Erythroblast (primary cell): ENCODE measurements at places on chromosomes 7 and 10.
A peak's percentile ranks its signal among the peaks of the same experiment; 100 is the strongest.

DNA sequence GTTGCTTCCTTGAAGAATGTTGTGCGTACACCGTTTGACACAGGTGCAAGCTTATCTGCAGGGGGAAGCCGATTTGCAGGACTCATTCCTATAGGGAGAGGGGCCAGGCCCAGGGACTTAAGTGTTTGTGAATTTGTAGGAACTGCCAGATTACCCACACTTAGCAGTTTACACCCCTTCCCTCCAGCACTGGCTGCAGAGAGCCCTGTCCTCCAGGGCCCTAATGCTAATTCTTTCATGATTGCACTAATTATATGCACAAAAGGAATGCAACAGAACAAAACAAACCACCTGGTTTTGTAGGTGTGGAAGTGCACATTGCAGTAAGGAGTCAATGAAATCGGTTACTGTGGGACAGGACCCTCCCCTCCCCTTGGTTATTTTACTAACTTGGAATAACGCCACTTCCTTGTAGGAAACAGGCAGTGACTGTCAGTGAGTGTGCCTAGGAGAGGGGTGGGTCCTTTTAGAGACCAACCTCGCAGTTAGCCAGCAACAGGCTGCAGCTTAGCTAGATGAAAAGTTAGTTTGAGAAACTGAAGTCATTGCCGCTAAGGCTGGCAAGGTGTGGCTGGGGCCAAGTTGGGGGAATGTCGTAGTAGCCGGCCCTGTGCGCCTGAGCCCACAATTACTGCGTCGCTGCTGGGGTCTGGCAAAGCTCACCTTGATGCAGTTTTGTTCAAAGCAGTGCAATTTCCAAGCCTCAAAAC is 60.6 kb downstream of the CUX1 start:
- DNase-seq: no peak

DNA sequence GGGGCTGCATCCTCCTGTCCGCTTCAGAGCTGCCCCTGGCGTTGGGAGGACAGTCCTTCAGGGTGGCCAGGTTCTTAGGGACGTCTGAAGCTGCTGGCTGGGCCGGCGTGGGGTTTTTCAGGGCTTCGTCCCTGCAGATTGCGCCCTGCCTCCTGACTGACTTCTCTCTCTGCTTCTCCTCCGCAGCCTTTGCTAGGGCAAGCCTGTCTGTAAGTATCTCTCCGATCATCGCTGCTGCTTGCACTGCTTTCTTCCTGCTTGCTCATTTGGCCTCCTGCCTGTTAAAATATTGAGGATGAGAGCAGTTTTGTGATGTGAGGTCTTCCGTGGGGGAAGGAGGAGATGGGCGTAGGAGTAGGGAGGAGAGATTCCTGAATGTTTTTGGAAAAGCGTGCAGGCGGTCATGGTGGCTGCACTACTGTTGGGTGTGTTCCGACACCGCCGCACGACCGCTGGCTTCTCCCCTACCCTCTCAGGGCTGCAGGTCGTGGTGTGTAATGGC is 25.3 kb downstream of the PFKFB3 start:
- no peak for DNase-seq

DNA sequence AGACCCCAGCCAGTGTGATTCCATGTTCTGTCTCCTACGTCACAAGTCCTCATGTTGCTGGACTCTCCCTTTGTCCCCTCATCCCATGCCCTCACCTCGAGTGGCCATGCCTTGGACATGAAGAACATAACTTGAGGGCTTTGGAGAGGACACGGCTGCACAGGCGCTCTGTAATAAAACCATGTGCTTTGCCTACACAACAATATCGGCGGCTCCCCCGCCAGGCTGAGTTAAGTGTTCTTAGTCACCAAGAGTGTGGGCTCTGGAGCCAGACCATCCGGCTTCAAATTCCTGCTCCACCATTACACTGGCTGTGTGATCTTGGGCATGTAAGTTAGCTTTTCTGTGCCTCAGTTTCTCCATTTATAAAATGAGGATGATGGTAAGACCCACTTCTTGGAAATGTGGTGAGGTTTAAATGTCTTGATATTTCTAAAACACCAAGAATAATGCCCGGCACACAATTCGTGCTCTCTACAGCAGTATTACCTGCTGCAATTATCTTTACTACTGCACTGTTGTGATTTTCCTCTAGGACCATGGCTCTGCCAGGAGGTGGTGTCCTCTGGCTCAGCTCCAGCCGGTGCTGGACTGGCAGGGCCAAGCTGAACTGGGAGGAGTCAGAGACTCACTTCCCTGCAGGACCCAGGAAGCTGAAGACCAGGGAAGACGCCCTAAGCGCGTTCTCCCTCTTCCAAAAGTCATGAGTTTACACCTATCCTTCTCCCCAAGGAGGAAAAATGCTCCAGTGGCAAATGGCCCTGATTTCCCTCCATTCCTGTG is 15.7 kb downstream of the SLIT1 start:
- no peak for DNase-seq

- DNase-seq: no peak
Measured at GRCh38 chr7:148391591-148391990, 199.0 kb upstream of the C7orf33 start.

GRCh38 chr7:17554341-17555015 is 256.0 kb downstream of the AHR start:
- no peak for DNase-seq

GRCh38 chr7:114689406-114689805 is 232.5 kb upstream of the MDFIC start:
- DNase-seq: no peak

GRCh38 chr10:75693489-75693888 is 262.1 kb downstream of the LRMDA start:
- DNase-seq: no peak

GRCh38 chr7:80896906-80897598 is 21.8 kb downstream of the SEMA3C start:
- no peak for DNase-seq

- no peak for DNase-seq
Measured at GRCh38 chr7:110071192-110071591, 1019.7 kb upstream of the LRRN3 start.

- no peak for DNase-seq
Measured at GRCh38 chr10:22945934-22946673, 18.3 kb downstream of the ARMC3 start.

- DNase-seq: no peak
Measured at GRCh38 chr7:100613412-100614175, 1.3 kb downstream of the MOSPD3 start.

GRCh38 chr10:110244550-110244949 is 37.1 kb downstream of the MXI1 start:
- no peak for DNase-seq

DNA sequence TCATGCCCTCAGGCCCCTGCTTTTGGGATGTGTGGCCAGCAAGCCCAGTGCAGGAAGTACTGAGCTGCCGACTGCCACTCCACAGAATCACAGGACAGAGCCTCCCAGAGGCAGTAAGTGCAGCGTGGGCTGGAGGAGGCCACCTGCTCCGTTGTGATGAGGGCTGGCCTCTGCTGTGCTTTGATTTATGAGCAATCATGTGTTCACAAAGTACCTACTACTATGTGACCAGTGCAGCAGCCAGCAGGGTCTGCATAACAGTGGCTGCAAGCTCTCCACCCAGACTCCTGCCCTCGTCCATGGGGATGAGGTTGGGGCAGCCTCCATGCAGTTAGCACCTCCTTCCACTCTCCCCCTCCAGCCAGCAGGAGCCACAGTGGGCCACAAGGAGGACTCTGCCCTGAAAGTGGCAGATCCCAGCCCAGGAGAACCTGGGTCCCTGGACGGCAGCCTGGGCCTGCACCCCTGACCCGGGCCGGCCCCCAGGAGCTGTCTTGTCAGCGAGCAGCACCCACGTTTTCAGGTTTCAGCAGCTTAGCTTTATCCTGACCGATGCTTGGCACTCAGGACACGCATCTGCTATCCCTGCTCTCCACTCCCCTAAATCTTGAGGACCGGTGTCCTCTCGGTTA is 37.7 kb upstream of the INSIG1 start:
- no peak for DNase-seq

- no peak for DNase-seq
Measured at GRCh38 chr7:55405856-55406541, 40.9 kb downstream of the LANCL2 start.

GRCh38 chr7:155191901-155192478 is 105.7 kb upstream of the INSIG1 start:
- no peak for DNase-seq

DNA sequence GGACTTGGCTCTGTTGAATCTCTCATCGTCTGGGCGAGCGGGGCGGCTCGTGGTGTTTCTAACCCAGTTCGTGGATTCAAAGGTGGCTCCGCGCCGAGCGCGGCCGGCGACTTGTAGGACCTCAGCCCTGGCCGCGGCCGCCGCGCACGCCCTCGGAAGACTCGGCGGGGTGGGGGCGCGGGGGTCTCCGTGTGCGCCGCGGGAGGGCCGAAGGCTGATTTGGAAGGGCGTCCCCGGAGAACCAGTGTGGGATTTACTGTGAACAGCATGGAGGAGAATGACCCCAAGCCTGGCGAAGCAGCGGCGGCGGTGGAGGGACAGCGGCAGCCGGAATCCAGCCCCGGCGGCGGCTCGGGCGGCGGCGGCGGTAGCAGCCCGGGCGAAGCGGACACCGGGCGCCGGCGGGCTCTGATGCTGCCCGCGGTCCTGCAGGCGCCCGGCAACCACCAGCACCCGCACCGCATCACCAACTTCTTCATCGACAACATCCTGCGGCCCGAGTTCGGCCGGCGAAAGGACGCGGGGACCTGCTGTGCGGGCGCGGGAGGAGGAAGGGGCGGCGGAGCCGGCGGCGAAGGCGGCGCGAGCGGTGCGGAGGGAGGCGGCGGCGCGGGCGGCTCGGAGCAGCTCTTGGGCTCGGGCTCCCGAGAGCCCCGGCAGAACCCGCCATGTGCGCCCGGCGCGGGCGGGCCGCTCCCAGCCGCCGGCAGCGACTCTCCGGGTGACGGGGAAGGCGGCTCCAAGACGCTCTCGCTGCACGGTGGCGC is at the start of gene EN2:
EN2 (plus strand) TSS at position 19 of the 767 bp plus-strand sequence; CDS start at position 268, 249 bp downstream.
- no peak for DNase-seq

DNA sequence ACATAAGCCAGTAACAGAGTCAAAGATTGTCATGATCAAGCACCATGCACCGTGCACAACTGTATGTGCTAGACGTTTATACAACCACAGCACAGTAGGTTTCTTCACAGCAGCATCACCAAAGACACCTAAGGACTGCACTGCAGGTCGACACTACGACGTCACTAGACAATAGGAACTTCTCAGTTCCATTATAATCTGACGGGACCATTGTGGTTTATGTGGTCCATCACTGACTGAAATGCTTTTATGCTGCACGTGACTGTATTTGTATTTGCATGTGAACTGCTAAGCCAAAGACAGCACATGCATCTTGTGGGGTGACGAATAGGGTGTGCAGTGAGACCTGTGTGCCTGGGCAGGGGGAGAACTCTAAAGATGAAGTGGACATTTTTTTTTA is 164.9 kb downstream of the PARD3 start:
- no peak for DNase-seq

GRCh38 chr7:35729061-35729783 is 34.3 kb upstream of the HERPUD2 start:
- peak; percentile 16 for DNase-seq

DNA sequence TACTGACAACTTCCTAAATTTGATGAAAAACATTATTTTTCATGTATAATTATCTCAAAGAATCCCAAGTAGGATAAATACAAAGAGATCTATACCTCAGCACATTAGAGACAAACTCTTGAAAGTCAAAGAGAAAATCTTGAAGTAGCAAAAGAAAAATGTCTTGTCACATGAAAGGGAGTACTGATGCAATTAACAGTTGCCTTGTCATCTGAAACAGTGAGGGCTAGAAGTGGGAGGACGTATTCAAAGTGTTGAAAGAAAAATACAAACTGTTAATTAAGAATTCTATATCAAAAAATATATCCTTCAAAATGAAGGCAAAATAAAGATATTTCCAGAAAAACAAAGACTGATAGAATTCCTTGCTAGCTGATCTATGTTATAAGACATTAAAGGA is 35.5 kb upstream of the ARHGAP22 start:
- DNase-seq: no peak

DNA sequence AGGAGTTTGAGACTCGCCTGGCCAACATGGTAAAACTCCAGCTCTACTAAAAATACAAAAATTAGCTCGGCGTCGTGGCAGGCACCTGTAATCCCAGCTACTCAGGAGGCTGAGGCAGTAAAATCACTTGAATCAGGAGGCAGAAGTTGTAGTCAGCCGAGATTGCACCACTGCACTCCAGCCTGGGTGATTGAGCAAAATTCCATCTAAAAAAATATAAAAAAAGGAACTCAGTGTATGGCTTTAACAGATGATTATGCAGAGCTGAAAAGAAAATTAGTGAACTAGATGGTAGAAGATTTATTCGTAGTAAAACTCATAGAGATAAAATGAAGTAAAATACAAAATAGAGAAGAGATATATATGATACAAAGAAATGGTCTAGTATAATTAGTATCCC is 12.6 kb upstream of the CNOT4 start:
- DNase-seq: no peak

- no peak for DNase-seq
Measured at GRCh38 chr10:90087197-90088023, 386.0 kb downstream of the KIF20B start.

DNA sequence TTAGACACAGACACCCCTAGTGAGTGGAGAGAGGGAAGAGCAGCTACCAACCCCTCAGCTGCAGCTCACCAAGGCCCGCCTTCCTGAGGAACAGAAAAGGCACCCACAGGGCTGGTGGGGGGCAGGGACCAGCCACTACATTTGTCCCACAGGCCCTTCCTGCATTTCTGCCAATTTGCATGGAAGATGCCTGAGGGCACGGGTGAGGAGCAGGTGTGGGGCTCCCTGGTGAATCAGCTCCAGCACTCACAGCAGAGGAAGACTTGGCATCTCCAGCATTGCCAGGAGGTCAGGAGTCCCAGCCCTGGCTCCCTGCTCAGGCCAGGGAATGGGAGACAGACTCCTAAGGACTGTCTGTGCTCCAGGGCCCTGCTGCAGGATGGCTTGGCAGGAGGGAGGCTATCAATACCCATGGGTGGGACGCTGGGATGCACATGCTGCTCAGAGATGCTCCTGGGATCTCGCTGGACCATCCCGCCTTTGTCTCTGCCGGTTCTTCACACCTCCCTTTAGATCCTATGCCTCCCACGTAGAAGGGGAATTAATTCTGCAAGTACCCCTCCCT is 109.7 kb downstream of the SLIT1 start:
- no peak for DNase-seq

- no peak for DNase-seq
Measured at GRCh38 chr7:116554911-116555310, 30.1 kb downstream of the CAV1 start.

DNA sequence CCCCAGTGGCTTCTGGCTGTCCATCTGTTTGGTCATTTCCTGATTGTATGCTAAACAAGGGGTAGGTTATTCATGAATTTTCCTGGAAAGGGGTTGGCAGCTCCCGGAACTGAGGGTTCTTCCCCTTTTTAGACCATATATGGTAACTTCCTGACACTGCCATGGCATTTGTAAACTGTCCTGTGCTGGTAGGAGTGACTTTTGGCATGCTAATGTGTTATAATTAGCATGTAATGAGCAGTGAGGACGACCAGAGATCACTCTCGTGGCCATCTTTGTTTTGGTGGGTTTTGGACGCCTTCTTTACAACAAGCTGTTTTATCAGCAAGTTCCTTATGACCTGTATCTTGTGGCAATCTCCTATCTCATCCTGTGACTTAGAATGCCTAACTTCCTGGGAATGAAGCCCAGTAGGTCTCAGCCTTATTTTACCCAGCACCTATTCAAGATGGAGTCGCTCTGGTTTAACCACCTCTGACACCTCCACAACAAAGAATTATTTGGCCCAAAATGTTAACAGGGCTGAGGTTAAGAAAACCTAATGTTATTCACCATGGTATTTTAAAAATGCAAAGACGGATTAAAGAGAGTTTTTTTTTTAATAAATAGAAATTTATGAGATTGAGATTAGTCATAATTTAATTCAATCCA is 2.4 kb upstream of the PTN start:
- DNase-seq: no peak

- DNase-seq: no peak
Measured at GRCh38 chr10:80158126-80158525, 25.6 kb downstream of the PLAC9 start.
